ENCODE measurements at places on chromosomes 12 and 14. TPM values are rescaled to one million over a fixed set of nuclear protein-coding genes. Genes with fewer than 3 reads are reported as not detected.

GRCh38 chr14:95830386-95830785, 46.2 kb upstream of the TUNAR start:
- no peak for DNase-seq

DNA sequence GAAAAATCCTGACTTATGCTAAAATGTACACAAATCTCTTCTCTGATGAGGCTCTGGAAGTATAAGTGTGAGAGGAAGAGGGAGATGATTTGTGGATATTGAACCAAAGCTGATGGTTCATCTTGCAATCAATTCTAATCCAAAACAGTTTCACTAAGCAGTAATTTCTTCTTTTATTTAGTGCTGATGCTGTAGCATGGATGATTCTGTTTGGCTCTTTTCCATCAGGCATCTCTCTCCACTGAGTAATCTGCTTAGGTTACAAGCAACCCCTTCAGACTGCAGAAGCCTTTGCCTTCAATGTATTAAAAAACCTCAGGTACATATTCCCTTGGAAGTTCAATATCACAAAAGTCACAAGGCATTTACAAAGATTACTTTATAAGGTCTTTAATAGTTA, 159.1 kb upstream of the CCDC198 start:
- no peak for DNase-seq

DNA sequence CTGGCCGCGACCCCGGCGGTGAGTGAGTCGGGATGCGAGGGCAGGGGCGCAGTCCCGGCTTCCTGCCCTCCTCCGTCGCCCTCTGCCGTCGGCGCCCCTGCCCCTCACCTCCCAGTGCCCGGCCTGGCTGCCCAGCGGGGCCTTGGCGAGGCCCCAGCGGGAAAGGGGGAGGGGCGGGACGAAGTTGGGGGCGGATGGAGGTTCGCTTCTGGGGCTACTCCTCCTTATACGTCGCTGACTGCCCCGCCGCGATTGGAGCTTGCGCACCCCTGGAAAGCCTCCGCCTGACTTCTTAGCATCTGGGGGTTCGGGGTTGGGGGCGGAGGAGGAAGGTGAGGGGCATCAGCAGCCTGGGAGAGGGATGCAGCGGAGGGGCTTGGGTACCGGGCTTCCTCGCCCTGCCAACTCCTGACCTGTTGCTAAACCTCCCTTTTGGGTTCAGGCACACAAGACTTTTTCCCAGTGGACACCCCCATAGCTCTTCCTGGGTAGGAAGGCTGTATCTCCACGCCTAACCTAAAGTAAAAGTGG, 406 bp downstream of the TMEM263 start:
- DNase-seq = peak; percentile 76

GRCh38 chr14:67951529-67952135, 132.1 kb downstream of the RAD51B start:
- DNase-seq = no peak

DNA sequence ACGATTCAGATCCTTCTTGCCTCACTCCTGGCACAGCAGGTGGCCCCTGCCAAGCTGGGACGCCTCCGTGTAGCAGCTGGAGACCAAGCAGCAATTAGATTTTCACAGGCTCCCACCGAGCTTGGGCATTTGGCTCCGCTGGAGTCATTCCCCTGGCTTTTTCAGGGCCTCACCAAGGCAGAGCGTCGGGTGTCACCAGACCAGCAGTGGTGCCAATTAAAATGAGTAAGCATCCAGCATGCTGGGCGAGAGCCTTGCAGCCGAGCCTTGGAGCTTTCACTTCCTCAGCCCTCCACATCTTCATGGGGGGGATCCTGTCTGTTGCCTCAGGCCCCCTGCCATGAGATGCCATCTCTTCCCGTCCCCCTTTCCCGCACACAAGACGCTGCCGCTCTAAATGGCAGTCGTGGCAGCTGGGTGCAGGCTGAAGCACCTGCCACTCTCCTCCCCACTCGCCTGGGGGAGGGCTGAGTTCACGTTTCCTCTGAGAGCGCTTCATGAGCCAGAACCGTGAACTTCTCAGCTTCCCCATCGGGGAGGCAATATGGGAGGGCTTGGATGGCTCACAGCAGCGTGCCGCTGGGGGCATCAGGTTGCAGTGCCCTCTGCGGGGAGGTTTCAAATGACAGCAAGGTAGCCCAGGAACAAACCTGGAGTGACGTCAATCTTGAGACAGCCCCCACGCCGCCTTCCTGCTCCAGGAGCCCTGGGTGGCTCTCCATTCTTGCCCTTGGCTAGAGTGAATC, 11.7 kb downstream of the TPCN1 start:
- DNase-seq = no peak

DNA sequence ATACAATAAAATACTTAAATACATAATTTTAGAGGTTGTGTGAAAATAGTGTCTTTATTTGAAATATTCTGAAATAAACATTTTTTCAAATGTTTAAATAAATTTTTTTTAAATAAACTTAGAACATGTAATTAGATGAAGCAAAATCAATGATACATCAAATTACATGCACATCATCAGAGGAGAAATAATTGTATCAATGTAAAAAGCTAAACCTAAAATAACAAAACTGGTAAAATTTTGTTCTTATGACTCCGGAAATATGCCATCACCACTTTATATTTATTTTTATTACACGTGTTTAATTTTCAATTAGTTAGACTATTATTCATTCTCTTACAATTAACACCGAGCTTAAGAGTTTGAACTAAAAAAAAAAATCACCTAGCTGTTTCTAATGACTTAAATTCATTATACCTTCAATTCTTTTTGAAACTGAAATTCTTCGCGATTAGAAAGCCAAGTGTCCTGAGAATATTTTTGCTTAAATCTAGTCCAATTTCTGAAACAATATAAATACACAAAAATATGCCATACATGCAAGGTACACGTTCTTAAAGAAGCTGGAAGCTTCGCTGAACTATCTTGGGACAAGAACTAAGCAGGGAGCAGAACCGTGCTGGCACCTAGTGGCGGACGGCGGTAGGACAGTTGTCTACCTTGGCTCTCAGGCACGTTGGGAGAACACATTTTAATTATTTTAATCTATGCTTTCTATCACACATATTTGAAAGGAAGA, 230.5 kb downstream of the SLC25A21 start:
- peak; percentile 56 for DNase-seq

GRCh38 chr12:132422381-132423043, 67.4 kb upstream of the FBRSL1 start:
- no peak for DNase-seq

GRCh38 chr12:103308396-103308795, 187.4 kb downstream of the C12orf42 start:
- no peak for DNase-seq

- no peak for DNase-seq
Measured at GRCh38 chr12:18502422-18502968, 235.3 kb downstream of the PLCZ1 start.

- DNase-seq = no peak
Measured at GRCh38 chr12:85829391-85829790, 6.8 kb downstream of the RASSF9 start.

DNA sequence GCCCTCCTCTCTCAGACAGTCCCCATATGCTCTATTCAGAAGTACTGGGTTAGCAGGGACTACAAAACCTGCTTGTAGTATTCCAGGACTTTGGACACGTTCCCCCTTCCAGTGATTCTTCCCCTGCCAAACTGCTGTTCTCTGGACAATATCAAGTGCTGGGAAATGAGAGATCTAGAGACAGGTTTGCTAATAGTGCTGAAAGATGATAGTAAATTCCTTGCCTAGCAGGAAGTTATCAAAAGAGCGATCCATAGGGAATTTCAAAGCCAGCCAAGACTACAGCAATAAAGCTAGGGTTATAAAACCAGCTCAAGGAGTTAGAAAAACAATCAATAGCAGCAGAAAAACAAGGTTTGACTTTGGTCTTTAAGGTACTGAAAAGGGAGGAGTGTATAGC, 15.2 kb downstream of the SLC7A8 start:
- DNase-seq = peak; percentile 75

DNA sequence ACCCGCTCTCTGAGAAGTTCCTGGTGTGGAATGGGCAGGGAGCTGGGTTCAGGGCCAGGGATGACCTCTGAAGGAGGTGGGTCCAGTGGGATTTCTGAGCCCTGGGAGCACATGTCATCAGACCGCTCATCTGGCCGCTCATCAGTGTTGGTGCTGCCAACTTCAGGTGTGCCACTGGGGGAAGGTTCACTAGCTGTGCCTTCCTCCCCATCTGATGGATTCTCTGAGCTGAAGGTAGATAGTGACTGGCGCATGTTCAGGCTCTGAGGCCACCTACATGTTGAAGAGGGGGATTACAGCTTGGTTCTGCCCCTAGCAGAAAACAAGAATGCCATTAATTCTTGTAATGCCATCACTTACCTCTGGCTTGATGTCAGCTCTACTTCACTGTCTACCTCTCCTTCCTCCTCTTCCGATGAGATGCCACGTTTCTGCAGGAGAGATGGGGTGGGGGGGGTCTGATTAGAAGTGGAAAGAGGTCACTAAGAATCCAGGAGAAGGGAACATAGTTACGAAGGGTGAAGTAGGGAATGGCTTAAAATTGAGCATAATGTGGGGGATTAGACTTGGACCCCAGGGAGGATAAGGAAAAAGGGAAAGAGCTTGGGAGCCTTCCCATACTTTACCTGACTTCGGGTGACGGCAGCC, 17.2 kb downstream of the MAP3K12 start:
- DNase-seq = no peak

- no peak for DNase-seq
Measured at GRCh38 chr12:120249266-120249874, 16.2 kb downstream of the PXN start.

DNA sequence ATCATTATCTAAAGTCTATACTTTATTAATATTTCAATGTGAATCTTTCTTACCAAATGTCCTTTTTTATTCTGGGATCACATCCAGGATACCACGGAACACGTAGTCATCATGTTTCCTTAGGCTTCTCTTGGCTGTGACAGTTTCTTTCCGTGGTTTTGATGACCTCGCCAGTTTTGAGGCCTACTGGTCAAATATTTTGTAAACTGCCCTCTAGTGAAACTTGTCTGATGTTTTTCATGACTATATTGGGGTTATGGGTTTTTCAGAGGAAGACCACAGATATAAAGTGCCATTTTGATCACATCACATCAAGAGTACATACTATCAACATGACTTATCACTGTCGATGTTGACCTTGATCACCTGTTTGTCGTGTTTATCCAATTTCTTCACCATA, 14.1 kb upstream of the SERPINA6 start:
- DNase-seq = no peak

- DNase-seq = peak; percentile 57
Measured at GRCh38 chr14:22973217-22974032, 8.9 kb downstream of the AJUBA start.

- DNase-seq = no peak
Measured at GRCh38 chr14:101109981-101110728, 206.6 kb upstream of the RTL1 start.

- no peak for DNase-seq
Measured at GRCh38 chr12:93370947-93371346, 6.8 kb upstream of the NUDT4 start.

DNA sequence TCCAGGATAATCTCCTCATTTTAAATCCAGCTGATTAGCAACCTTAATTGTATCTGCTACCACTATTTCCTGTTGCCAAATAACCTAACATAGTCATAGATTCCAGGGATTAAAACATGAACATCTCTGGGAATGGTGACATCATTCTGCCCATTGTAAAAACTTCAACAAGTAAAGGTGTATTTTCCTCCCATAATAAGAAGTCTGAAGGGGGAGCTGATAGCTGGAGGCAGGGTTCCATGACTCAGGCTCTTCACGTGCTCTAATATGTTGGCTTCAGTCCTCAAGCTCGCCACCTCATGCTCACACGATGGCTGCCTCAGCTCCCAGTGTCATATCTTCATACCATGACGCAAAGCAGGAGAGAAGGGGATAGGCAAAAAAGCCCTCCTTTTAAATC, 172.0 kb upstream of the VASH1 start:
- DNase-seq = no peak

GRCh38 chr14:33206981-33207380, 268.3 kb downstream of the NPAS3 start:
- no peak for DNase-seq

GRCh38 chr14:68364792-68365192, 428.1 kb downstream of the ZFP36L1 start:
- no peak for DNase-seq

GRCh38 chr14:69997849-69998248, 118.6 kb downstream of the SMOC1 start:
- DNase-seq = no peak

DNA sequence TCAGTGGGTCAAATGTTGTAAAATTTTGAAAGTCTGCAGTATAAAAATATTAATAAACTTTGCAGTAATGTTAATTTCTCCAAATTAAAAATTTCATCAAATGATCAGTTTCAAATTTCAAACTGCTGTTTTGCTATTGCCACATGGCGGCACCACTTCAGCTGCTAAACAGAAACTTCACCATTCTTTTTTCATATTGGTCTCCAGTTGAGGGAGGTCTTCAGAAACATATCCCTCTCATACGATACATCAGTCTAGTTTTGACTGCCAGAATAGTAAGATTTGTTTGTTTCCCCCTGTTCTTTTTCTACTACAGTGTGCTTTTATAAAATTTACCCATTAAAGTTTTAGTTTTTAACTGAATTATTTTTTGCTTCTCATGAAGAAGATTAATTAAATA, 4.2 kb upstream of the TRHDE start:
- DNase-seq = no peak

DNA sequence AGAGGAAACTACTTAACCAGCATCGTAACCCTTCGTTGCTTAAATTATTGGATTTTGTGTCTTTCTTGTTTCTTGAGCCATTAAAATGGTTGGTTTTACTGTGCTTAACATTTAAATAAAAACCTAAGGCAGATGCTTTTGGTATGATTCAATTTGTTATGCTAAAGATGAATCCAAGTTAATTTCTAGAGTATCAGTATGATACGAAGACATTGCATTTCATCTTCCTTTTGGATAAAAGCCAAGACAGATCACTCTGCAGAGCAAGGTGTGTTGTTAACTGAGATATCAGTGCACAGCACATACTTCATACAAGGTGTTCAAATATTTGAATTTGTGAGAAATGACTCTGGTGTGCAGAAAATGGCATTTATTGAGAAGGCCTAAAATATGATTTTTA, 480.5 kb downstream of the PCNX1 start:
- DNase-seq = no peak

GRCh38 chr12:106274575-106275121, 26.8 kb upstream of the CKAP4 start:
- DNase-seq = no peak

GRCh38 chr14:75181293-75182062, 5.1 kb upstream of the TMED10 start:
- DNase-seq = no peak

- DNase-seq = no peak
Measured at GRCh38 chr12:66290716-66291200, 11.5 kb upstream of the HELB start.

DNA sequence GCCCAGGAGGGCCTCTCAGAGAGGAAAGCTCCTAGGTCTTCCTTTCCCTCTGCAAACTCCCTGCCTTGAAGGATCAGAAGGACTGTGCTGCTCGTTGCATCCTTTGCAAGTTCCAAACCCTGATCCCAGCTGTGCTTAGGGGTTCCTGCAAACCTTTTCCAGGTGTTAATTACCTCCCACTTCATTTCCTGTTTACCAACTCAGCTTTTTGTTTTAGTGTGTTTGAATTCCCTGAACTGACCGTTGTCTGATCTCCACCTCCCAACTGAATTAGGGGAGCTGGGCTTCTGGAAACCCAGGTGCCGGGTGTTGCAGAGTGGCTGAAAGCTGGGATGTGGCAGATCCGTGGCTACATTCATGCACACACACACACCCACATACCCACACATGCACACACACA, 20.6 kb upstream of the BDKRB1 start:
- no peak for DNase-seq

HOXC5 gene
- 3.5 TPM for total RNA-seq

IFI27 gene
- total RNA-seq = 20.5 TPM

CLIP1 gene
- total RNA-seq = 48.2 TPM

TAS2R42 gene
- not detected for total RNA-seq

DHRS4L2 gene
- 0.88 TPM for total RNA-seq

NPFF gene
- total RNA-seq = not detected

PNMA1 gene
- 57.7 TPM for total RNA-seq

OTX2 gene
- total RNA-seq = not detected
